CD4-positive, alpha-beta T cell (primary cell): ENCODE measurements at places on chromosomes 4 and X. TPM values are rescaled to one million over a fixed set of nuclear protein-coding genes. Genes with fewer than 3 reads are reported as not detected.

Gene PNCK
- 1.0 TPM for total RNA-seq

Gene NUP62CL
- total RNA-seq: 0.81 TPM

Gene KIAA1210
- not detected for total RNA-seq

Gene HNRNPH2
- 50.9 TPM for total RNA-seq

Gene DGKK
- not detected for total RNA-seq

Gene RHOXF1
- not detected for total RNA-seq

Gene TRAM1L1
- not detected for total RNA-seq

Gene L1CAM
- total RNA-seq: 1.2 TPM

Gene ANXA5
- 55.9 TPM for total RNA-seq

Gene WDFY3
- total RNA-seq: 0.60 TPM

Gene DSPP
- not detected for total RNA-seq

Gene SLC34A2
- not detected for total RNA-seq

Gene KLF8
- total RNA-seq: 6.2 TPM

DNA sequence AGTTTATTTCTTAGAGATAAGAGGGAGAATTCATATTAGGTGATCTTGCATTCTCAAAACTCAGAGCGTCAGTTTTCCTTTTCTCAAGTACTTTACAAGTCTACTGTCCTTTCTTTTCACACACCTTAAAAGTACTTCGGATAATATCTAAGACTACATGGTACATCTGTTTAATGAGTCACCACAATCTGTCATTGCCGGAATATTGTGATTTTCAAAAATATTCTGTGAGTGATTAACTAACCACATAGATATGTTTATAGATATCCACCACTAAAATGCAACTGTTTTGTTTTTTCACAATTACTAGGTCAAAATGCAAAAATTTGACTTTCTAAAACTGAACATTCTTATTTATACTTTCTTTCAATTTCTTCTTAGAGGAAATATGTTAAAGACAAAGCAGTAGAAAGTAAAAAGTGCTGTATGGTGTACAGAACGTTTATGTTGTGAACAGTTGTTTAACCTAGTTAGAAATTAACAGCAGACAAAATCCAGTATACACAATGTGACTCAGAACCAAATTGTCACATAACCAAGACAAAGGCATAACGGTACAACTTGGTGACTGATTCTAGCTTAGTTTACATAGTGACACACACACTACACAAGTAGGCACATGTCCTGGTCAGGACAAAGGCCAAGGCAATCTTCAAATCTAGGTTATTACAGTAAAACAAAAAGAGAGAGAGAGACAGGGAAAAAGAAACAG is 482.9 kb downstream of the NAF1 start:
- DNase-seq: no peak

DNA sequence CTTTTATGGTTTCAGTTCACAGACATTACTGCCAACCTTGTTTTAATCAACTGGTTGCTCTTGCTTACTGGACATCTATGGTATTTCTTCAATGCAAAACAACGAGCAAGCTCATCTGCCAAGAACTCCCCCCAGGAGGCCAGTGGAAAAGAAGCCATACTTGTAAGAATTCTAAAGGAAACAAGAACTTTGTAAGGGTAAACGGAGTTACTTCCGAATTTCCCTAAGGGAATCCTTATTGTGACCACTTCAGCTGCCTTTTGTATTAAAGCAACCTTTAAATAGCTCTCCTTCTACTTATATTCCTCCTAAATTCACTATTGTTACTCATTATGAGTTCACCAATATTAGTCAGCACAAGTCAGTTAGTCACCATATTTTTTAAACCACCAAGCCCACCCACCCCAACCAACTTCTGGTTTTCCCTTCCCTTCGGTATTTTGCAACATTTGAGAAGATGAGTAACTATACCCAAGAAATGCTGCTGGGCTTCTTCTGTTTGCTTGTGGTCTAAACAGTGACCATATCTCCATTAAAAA is 602.8 kb upstream of the DIPK2B start:
- no peak for DNase-seq

- no peak for DNase-seq
These were observed 65.9 kb downstream of the MTHFD2L start for GRCh38 chr4:74223801-74224200.

DNA sequence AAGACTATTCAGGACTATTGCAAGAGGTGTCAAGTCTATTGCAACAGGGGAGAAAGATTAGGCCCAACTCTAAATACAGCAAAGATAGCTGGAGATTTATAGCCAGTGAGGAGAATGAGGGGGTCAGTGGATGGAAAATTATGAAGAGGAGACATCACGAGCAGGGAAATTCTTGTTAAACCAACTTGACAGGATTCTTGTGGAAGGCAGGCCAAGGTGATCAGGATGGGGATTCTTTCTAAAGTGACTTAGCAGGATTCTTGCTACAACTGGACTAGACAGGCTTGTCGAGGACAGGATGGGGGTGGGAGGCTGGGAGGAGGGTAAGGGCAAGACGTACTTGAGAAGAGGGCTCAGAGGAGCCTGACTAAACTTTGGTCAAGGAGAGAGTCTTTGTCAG is 89.0 kb downstream of the PHEX start:
- no peak for DNase-seq

DNA sequence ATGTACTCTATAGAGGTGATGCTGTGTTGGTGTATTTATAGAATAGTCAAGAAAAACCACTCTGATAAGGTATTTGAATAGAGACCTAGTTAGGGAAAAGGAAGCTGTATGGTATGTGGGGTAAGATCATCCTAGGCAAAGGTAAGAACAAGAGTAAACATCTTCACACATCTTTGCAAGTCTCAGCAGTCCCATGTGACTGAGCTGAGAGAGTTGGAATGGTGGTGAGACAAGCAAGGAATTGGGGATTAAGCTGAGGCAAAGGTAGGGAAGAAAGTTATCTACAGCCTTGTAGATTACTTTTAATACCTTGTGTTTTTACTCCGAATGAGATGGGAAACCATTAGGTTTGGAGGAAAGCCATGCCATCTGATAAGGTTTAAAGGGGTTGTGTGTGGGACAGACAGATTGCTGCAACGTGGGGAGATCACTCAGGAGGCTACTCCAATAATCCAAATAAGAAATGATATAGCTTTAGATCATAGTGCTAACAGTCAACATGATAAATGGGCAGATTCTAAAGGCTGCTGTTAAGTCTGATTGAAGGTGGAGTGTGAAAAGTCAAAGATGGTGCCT is 31.7 kb upstream of the MANBA start:
- no peak for DNase-seq

DNA sequence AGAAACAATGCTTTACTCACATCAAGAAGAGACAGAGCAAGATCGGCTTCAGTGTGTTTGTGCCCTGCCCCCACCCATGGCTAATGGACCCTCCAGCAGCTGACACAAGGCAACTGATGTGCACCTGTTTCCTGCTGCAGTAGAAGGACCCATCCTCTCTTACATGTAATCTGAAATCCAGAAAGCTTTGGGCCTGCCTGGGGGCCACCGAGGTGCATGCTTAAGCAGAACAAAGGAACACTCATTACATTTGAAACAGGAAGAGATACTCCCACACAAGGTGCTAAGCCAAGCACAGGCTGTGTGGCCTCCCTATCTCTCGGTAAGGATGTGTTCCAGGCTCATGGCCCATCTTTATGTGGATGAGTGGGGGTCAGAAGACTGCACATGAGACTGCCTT is 338.0 kb downstream of the SPOCK3 start:
- DNase-seq: no peak

GRCh38 chrX:7055386-7056137 is 92.0 kb upstream of the STS start:
- no peak for DNase-seq

DNA sequence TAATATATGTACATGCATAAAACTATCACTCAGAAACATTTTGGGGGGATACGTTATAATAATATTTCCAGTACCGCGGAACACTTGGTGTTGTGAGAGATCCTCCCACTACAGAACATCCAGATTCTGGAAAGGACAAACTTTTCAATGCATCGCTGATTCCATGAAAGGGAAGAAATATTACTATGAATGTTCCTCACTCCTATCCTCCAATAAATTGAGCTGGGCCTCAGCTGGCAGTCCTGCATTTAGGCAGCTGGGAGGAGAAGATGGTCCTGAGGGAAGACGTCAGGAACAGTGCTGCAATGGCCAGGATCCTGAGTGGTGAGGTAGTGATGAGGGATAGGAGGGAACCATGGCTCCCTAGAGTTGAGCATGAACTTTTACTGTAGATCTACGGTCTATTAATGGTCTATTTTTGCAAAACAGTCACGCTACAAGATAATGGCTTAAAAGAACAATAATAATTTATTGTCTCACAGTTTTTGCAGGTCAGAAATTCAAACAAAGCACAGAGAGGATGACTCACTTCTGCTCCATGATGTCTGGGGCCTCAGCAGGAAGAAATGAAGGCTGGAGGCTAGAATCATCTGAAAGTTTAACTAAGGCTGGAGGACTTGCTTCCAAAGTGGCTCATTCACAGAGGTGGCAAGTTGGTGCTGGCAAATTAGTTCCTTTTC is 538.1 kb downstream of the STIM2 start:
- no peak for DNase-seq

GRCh38 chr4:112003231-112003907 is 141.9 kb upstream of the FAM241A start:
- no peak for DNase-seq

DNA sequence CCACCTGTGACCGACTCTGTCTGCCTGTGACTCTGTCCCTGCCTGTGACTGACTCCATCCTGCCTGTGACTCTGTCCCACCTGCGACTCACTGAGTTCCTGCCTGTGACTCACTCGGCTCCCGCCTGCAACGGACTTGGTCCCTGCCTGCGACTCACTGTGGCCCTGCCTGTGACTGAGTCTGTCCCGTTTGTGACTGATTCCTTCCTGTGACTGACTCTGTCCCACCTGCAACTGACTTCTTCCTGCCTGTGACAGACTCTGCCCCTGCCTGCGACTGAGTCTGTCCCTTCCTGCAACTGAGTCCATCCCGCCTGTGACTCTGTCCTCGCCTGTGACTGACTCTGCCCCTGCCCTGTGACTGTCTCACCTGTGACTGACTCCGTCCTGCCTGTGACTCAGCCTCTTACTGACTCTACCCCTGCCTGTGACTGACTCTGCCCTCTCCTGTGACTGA is 9.6 kb upstream of the UVSSA start:
- DNase-seq: no peak

- no peak for DNase-seq
These were observed 185.3 kb upstream of the SPOCK3 start for GRCh38 chr4:167419468-167420140.

DNA sequence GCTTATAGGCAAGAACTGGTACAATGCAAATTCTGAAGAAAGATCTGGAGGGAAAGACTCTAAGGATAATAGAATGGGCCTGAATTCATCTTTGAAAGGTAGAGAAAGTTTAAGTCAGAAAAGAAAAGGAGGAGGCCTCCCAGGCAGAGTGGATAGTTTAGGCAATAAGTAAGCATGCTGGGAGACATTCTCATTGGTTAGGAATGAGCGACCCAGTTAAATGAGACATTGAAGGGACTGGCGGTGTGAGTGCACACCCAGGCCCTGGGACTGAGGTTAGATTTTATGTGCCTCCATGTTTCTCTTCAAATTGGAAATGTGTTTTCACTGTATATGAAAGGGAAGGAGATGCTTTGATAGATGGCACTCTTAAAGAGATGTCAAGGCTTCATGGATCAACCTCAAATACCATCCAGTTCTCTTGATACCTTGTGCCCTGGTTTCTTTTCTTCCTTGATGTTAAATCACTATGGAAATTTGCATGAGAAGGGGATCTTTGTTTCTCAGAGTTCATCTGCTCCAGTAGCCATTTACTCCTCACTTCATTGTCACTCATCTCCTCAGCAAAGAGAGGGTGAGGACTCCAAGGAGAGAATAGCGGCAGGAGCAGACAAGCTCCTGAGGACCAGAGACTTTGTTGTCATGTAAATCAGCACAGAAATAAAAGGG is 584.2 kb upstream of the INTU start:
- DNase-seq: no peak

- DNase-seq: no peak
These were observed 202.7 kb upstream of the KLF3 start for GRCh38 chr4:38461342-38461741.

- DNase-seq: peak; percentile 39
These were observed 209.3 kb downstream of the GPC3 start for GRCh38 chrX:133776072-133776471.
